ENCODE measurements at places on chromosomes 11 and 22. TPM values are rescaled to one million over a fixed set of nuclear protein-coding genes. Genes with fewer than 3 reads are reported as not detected.

MMP1 gene
- total RNA-seq: 78.2 TPM

TNNT3 gene
- not detected for total RNA-seq

LDHAL6A gene
- not detected for total RNA-seq

CHRM1 gene
- not detected for total RNA-seq

KRTAP5-4 gene
- not detected for total RNA-seq

C11orf97 gene
- not detected for total RNA-seq

NXPE1 gene
- not detected for total RNA-seq

IFITM10 gene
- total RNA-seq: 0.58 TPM

FBXO7 gene
- total RNA-seq: 64.1 TPM

NCAM1 gene
- 0.15 TPM for total RNA-seq

DEFB131B gene
- not detected for total RNA-seq

HBG2 gene
- not detected for total RNA-seq

POTEH gene
- total RNA-seq: not detected

MMP10 gene
- 0.87 TPM for total RNA-seq

MRGPRX4 gene
- total RNA-seq: not detected

PLEKHB1 gene
- 1.0 TPM for total RNA-seq

CSNK1E gene
- total RNA-seq: 81.7 TPM

Measured in smooth muscle cell of trachea (primary cell).